Coronary artery (tissue), 2 donors: ENCODE measurements at places on chromosomes 7 and 10.

- DNase-seq: no peak
Observed at GRCh38 chr7:22876986-22877729, 54.5 kb upstream of the TOMM7 start.

GRCh38 chr10:30456266-30456665 lies 22.3 kb downstream of the MAP3K8 start:
- no peak for DNase-seq

DNA sequence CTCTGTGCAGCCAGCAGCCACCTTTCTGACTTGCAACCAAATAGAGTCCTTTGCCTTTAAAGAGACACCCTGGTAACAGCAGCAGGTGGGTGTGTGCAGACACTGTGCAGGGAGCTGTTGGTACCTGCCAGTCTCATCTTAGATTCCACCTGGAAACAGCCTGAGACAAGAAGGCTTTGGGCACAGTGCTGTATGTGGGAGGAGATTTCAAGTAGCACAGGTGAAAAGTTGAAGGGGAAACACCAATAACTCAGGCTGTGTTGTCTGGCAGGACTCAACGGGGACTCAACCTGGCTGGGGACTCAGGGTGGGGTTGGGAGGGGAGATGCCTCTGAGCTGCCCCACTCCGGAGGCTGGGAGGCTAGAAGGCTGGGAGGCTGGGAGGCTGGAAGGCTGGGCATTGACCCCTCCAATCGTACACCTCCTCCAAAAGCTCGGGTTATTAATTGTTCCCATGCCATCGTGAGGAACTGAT lies 6.7 kb downstream of the CPXM2 start:
- peak; percentile 66 for DNase-seq

- DNase-seq: no peak
Observed at GRCh38 chr7:53397911-53398310, 362.5 kb downstream of the POM121L12 start.

DNA sequence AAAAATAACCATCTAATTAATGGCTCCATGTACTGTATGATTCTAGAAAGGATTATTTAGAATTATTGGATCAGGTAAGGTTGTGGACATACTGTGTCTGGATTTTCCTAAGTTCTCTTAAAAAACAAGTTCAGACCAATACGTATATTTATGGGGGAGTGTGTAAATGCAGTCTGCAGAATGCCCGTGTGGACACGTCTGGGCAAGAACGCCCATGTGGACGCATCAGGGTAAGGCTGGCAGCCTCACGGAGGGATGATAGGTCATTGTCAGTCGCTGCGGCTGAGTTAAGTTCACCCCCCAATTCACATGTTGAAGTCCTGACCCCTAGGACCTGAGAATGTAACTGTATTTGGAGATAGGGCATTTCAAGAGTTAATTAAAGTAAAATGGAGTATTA lies 160.0 kb upstream of the SHH start:
- DNase-seq: no peak

GRCh38 chr7:37311355-37311754 lies 137.3 kb downstream of the ELMO1 start:
- no peak for DNase-seq

GRCh38 chr10:104028146-104028545 lies 57.5 kb downstream of the COL17A1 start:
- no peak for DNase-seq

- no peak for DNase-seq
Observed at GRCh38 chr7:41592794-41593193, 110.1 kb downstream of the INHBA start.

GRCh38 chr10:4684434-4684833 lies 141.6 kb upstream of the AKR1E2 start:
- no peak for DNase-seq

DNA sequence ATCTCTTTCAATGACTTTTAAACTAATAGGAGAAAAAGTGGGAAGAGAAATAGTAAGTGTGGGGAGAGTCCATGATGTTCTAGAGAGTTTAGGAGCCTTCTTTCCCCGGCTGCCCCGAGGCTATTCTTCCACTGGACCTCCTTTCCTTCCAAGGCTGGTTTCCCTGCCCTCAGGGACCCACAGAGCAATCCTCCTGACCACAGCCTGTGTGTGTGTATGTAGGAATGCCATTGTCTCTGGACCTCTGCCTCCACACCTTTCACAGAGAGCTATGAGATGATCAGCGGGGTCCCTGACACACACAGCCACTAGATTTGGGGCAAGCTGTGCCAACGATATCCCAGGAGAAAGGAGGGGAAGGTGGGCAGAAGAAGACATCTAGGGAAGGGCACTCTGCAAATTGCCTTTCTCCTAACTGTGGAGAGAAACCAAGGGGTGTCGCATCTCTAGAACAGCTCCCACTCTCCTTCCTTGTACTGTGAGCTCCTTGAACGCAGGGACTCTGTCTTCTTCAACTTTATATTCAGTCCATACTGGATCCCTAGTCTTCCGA lies 13.3 kb upstream of the CHCHD3 start:
- DNase-seq: no peak

GRCh38 chr7:128247640-128248194 lies 6.6 kb downstream of the LEP start:
- no peak for DNase-seq

GRCh38 chr10:79275431-79275851 lies 71.8 kb upstream of the PPIF start:
- DNase-seq: no peak

DNA sequence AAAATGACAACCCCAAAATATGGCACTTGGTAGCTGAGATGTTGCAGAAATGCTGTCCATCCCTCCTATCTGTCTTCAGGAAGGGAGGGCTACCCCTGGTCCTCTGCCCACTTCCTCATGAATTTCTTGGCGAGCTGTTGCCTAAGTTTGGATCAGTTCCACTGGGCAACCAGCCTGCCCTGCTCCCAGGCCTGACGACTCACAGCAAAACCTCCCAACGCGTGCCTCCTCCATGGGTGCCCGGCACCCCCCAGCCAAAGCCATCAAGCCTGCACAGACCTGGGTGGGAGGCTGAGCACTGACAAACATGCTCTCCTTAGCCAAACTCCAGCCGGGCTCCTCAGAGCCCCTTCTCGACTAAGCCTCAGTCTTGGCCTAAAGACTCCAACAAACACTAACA lies 8.9 kb downstream of the VSTM4 start:
- DNase-seq: no peak

GRCh38 chr10:18610517-18610916 lies 40.9 kb downstream of the NSUN6 start:
- DNase-seq: no peak

DNA sequence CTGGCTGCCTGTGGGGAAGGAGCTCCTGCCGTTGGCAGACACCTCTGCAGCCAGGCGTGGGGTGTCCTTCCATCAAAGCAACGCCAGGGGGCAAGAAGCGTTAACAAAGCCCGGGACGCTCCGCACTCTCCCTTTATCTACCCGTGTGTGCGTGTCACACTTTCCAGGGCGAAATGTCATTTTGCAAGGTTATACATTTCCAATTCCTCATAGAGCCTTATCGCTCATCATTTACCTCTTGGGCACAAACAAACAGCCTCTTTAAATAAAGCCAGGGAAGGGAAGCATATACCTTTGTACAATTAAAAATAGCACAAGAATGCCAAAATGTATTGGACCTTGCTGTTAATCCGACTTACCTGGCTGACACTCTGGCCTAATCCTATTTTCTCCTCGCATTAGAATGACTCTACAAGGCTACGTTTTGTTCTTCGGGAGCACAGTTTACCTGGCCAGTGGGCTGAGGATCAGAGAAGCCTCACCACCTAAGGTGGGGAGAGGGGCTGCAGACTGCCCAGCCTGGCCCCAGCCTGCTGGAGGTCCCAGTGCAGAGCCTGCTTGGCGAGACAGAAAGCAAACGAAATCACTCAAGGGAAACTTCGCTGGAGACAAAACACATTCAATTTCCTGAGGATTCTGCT lies 77.6 kb upstream of the EN2 start:
- no peak for DNase-seq

DNA sequence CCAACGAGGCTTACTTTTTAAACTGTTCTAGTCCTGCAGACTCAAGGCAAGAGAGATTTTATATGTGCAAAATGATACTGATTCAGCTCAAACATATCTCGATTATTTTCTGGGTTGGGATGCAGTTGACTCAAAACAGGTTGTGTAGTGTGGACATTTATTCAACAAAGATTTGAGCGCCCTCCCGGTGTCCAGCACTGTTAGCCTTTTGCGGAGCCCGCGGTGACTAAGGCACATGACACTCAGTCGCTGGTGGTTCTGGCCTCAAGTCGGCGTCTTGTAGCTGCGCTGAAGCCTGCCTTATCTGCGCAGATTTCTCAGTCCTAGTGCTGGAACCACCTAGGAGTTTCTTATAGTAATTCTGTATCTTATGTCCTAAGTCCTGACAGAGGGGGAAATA lies 938 bp upstream of the CADPS2 start:
- peak; percentile 76 for DNase-seq

GRCh38 chr7:66790196-66790595 lies 49.7 kb downstream of the RABGEF1 start:
- no peak for DNase-seq

- no peak for DNase-seq
Observed at GRCh38 chr7:114956702-114957101, 34.8 kb downstream of the MDFIC start.
